Activated T-helper 2 cell treated with anti-CD3 and anti-CD28 coated beads, Interferon-gamma antibody, Interleukin-2, Interleukin-4, amounts not matched to agents 10 μg/mL and 5 μg/mL and 100 μg/mL, durations not matched to agents 14 hours and 24 hours and 36 hours (primary cell): ENCODE measurements at places on chromosomes 13 and 19.

GRCh38 chr13:37869756-37870488 is at the start of gene TRPC4:
Gene TRPC4 (minus strand): TSS chr13:37869772. CDS start chr13:37783333, 86,439 bp downstream.
- no peak for DNase-seq

DNA sequence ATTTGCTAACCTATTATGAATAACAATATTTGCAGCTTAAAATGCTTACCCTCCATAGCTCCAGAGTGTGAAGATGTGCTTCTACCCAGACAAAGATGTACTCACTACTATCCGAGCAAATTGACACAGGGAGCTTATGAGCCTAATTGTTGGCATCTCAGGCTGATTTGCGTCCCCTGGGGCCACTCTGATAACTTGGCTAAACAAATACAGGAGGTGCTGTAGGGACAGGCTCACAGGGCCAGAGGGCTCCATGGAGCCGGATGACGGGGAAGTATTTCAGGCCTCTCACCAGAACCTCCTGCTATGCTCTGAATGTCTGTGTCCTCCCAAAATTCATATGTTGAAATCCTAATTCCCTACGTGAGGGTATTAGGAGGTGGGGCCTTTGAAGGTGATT is 26.7 kb upstream of the C19orf12 start:
- DNase-seq = no peak

- DNase-seq = no peak
Observed at GRCh38 chr19:1483131-1483978, 4.3 kb upstream of the C19orf25 start.

GRCh38 chr19:963486-963951 is 20.6 kb upstream of the WDR18 start:
- DNase-seq = no peak

DNA sequence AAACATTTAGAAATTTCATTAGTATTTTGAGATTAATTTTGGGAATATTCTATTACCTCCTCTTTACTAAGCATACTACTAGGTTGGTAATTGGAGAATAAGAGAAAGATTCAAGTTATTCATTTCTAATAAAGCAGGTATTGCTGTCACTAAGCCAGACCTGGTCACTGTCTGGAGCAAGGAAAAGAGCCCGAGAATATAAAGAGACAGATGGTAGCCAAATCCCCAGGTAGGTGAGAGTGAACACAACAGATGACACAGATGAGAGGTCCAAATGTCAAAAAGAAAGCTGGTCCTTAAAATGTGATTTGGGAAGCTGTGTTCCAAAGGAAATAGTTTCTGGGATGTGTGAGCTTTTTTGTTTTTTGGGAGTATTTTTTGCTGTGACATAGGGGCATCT is 128.6 kb downstream of the ZNF100 start:
- DNase-seq = no peak

DNA sequence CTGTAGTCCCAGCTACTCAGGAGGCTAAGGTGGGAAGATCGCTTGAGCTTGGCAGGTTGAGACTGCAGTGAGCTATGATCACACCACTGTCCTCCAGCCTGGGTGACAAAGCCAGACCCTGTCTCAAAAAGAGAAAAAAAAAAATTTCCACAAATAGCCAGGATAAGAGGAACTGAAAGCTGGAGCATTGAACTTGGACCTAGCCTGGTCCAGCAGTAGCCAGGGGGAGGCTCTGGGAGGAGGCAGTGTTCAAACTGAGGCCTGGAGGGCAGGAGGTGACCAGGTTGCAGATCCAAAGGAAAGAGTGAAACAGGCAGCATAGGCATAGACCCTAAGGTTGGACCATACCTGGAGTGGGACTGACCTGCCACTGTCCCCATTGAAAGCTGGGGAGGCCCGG is 26.9 kb upstream of the PIK3R2 start:
- DNase-seq = no peak

- no peak for DNase-seq
Observed at GRCh38 chr13:97205982-97206381, 16.2 kb upstream of the MBNL2 start.

DNA sequence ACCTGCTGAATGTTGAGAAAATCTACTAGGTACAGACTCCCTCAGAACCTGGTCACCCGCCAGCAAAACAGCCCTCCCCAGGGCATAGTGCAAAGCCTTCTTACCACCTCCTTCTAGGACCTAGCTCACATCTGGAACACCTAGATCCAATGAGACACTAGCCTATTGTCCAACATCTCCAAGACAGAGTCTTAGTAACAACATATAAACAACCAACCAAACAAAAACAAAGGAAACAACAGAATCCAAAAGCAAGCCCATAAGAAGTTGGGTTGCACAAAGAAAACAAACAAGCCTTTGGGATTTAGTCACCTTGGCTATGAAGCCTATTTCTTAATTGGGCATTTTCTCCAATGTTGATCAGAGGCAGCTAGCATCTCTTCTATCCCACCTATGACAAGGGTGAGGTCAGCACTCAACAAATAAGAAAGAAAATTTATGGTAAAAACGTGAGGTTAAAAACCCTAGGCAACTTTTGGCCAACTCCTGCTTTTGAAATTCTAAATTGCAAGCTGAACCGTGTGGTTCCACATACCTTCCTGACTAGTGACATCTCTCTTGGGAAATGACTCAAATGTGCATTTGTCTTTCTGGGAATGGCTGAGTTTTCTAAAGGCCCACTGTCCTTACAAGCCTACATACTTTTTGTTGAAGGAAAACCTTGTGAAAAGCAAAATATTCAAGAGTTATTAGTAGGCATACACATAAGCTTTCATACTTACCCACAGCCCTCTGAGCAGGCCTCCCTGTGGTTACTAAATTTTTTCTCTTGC is 66.7 kb downstream of the FAM216B start:
- DNase-seq = no peak

DNA sequence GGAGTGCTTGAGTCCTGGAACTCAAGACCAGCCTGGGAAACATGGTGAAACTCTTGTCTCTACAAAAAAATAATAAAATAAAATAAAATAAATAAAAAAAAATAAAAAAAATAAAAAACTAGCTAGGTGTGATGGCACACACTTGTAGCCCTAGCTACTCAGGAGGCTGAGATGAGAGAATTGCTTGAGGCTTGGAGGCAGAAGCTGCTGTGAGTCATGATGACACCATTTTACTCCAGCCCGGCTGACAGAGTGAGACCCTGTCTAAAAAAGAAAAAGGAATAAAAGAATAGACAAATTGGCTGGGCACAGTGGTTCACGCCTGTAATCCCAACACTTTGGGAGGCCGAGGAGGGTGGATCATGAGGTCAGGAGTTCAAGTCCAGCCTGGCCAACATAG is 1168.9 kb downstream of the SLITRK5 start:
- no peak for DNase-seq

DNA sequence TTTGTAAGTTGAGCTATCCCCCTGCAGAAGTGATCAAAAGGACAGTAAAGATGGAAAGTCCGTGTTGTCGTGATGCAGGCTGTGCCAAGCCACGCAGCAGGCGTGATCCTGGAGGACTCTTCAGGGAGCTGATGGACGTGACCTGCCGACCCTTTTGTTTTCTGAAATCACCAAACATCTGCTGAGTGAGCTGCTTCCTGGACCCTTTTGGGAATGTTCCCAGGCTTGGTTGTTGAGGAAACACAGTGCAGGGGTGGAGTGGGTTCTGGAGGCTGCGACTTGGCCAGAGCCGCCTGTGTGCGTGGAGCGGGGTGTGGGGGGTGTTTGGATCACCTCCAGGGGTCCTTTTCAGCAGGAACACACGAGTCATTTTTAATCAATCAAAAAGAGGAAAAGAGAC is 15.4 kb upstream of the CPAMD8 start:
- no peak for DNase-seq

DNA sequence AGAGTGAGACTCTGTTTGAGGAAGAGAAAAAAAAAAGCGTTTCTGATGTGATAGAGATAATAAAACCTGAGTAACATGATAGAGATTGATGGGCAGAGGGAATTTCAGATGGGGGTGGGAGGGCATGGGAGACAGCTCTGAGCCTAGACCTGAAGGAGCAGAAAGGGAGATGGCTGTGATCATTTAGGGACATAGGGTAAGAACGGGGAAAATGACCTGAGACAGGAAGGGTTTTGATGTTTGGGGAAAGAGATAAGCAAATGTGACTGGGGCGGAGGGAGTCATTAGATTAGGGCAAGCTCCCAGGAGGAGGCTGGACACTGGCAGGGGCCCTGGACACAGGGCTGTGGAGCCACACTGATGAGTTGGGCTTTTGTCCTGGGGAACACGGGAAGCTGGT is 6.1 kb downstream of the ZNF320 start:
- DNase-seq = no peak

- DNase-seq = no peak
Observed at GRCh38 chr19:34260771-34261173, 6.4 kb downstream of the GARRE1 start.

DNA sequence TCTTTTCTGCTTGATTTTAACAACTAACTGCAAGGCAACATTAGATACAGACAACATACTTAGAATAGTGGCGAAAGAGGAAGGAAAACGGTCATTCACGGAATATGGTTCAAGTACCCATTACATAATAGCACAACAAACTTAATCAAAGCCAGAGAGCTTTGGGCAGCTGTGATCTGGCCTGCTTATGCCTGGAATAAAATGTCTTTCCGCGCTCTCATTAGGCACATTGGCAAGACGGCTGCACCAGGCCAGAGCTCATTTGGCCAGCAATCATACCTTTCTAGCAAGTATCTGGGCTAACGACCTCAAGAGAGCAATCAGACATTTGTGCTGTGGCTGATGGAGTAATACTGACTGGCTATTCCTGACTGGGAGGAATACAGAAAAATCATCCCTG is 112.8 kb downstream of the NALCN start:
- no peak for DNase-seq

DNA sequence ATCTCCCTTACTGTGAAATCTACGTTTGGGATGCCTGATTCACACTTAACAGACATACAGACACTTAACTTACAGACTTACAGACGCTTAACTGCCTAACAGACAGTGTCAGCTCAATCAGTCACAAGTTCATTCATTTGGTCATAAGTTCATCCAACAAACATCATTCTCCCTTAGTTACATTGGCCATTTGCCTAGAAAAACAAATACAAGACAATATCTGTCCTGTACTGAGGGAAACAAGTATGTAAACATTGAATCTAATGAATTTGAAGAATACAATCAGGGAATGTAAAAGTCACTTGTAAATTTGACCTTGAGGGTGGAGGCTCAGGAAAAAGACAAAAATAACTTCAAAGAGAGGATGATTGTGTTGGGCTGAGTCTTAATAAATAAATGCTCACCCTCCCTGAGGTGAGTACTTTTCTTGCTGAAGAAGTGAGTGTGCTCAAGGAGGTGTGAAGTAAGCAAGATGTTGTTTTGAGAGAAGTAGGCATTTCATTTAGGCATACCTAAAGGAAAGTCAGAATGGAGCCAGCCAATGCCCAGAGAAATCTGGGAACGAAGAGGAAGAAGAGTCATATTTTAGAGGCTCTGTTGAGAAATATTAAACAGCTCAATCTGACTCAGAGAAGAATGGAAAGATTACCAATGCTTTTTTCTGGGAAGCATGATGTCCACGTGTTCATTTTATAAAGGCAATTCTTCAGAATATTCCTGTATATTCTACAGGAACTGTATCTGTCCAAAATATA is 958.4 kb upstream of the SLC10A2 start:
- no peak for DNase-seq

DNA sequence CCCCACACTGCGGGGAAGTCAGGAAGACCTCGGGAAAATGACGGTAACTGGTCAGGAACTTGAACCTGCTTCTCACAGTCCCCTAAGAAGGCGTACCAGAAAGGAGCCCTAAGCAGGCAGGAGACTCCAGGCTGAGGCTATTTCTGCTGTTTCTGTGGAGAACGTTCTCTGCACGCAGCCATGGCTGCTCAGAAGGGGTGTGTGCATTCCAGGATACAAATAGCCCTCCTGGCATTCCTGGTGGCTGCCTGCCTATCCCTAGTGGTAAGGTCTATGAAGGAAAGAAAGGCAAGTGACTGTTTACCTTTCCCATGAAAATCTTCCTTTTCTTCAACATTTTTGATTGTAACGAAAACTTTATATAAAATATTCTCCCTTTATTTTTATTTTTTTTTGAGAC is 2.5 kb downstream of the SGCG start:
- no peak for DNase-seq

DNA sequence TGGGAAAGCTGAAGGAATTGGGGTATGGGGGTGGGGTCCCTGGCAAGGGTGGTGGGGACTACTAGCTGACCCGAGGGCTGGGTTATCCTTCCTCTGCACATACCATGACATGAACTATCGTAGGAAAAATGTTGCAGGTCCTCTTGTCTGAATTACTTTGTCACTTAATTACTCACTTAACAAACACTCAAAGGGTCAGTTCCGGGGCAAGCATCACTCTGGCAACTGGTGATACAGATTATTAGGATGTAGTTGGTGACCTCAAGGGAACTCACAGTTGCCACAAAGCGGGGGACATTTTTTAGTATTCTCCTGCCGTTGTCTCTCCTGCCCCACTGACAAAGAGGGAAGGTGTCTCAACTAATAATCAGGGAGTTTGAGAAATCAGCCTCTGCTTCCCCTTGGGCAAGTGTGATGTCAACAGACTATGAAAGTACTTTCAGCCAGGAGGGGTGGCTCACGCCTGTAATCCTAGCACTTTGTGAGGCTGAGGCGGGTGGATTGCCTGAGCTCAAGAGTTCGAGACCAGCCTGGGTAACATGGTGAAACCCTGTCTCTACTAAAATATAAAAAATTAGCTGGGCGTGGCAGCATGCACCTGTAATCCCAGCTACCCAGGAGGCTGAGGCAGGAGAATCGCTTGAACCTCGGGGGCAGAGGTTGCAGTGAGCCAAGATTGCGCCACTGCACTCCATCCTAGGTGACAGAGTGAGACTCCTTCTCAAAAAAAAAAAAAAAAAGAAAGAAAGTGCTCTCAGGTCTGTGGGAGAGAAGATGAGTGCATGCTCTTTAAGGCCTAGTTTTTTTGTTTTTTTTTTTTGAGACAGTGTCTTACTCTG is 10.3 kb downstream of the DNAJB1 start:
- DNase-seq = no peak

- DNase-seq = no peak
Observed at GRCh38 chr13:97753942-97754670, 199.4 kb upstream of the IPO5 start.

GRCh38 chr19:10915130-10916091 is 13.0 kb downstream of the YIPF2 start:
- no peak for DNase-seq

GRCh38 chr13:66665991-66666390 is 564.1 kb downstream of the PCDH9 start:
- DNase-seq = no peak

DNA sequence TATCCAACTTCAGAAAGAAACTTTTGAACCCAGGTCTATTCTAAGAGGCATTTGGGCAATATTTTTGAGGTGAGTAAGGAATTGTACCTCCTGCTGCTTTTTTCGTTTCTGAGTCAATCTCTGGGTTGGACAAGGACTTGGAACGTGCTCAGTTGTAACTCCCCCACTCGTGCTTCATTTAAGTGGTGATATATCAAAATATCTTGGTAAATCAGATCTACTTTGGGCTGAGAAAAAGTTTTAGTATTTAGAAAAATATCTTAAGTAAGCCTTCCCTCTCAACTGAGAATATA is 728.9 kb downstream of the EFNB2 start:
- no peak for DNase-seq

DNA sequence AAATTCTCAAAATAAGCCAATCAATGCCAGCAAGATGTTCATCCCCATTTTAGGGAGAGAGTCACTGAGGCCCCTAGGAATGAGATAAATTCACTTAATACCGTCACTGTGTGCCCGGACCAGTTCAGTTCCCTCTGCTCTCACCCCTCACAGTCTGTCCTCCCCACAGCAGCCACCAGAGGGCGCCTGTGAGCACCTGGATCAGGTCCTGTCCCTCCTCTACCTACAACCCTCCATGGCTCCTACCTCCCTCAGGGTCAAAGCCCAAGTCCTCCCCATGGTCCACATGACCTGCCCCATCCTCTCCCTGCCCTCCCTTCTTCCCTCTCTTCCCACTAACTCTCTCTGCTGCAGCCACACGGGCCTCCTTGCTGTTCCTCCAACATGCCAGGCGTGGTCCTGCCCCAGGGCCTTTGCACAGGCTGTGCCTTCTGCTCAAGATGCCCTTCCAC is 42.0 kb upstream of the NFIC start:
- DNase-seq = peak; percentile 54
